H9 (cell line): ENCODE measurements at places on chromosomes 1 and 21. TPM values are rescaled to one million over a fixed set of nuclear protein-coding genes. Genes with fewer than 3 reads are reported as not detected.
A peak's percentile ranks its signal among the peaks of the same experiment; 100 is the strongest.

The PTGS2 gene
- total RNA-seq, result 0.35 and 0.37 TPM in 2 replicates

The C1orf185 gene
- total RNA-seq, result not detected in 2 replicates

The ITPKB gene
- total RNA-seq, result 3.8 and 4.0 TPM in 2 replicates

GRCh38 chr1:19730793-19731192 lies 66.1 kb downstream of the HTR6 start:
- DNase-seq, result no peak

GRCh38 chr1:175892686-175893085 lies 149.3 kb upstream of the TNR start:
- DNase-seq, result no peak

GRCh38 chr1:32759997-32760623 lies 57.0 kb downstream of the YARS1 start:
- peak; percentile 99 for DNase-seq

GRCh38 chr21:43696214-43696613 lies 22.7 kb upstream of the PDXK start:
- DNase-seq, result no peak

DNA sequence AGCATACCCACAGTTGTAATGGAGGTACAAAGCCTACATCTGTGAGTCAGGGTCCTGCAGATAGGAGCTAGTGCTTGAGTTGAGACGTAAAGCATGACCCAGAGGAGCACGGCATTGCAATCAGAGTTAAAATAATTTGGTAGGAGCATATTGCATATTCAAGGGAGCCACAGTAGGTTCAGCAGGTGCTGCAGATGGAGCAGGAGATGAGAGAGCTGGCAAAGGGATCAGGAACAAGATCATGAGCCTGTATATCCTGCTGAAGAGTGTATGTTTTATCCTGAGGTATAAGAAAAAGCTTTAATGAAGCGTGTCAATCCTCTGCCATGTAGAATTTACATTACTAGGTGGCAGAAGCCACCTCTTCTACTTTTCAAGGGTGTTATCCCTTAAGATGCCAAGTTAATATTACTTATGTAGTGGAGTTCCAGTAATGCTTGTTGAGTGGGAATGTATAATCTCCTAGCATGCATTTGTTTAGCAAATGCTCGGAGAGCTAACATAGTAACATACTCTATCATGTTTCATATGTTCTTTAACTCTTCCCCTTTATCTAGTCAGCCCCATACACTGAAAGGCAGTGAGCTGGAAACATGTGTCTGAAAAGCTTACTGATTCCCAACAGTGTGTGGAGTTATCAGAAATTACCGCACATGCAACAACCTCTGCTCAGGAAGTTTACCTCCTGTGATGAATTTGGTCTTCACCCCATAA lies 300.3 kb downstream of the GRIK1 start:
- no peak for DNase-seq
